ENCODE measurements at places on chromosomes 7 and 10.
A peak's percentile ranks its signal among the peaks of the same experiment; 100 is the strongest.

GRCh38 chr10:128211064-128211504 is 84.9 kb upstream of the MKI67 start:
- DNase-seq: no peak

- DNase-seq: no peak
Measured at GRCh38 chr10:95312986-95313495, 22.2 kb upstream of the PDLIM1 start.

GRCh38 chr10:12448729-12449391 is 99.5 kb downstream of the CAMK1D start:
- peak; percentile 48 for DNase-seq

DNA sequence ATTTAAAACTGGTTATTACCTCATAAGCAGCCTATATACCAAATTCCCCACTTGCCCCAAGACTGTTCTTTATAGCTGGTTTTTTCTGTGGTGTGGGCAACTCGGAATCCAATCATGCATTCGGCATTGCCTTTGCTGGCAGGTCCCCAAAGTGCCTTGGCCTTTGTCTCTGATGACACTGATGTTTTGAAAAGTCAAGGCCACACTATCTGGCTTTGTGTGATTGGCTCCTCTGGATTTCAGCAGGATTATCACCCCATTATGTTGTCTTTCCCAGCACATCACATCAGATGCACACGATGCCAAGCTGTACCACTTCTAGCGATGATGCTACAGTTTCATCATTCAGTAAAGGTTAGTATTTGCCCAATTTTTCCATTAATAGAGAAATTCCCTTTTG is 97.7 kb downstream of the USP6NL start:
- no peak for DNase-seq

- DNase-seq: no peak
Measured at GRCh38 chr7:1459920-1460820, 900 bp upstream of the MICALL2 start.

DNA sequence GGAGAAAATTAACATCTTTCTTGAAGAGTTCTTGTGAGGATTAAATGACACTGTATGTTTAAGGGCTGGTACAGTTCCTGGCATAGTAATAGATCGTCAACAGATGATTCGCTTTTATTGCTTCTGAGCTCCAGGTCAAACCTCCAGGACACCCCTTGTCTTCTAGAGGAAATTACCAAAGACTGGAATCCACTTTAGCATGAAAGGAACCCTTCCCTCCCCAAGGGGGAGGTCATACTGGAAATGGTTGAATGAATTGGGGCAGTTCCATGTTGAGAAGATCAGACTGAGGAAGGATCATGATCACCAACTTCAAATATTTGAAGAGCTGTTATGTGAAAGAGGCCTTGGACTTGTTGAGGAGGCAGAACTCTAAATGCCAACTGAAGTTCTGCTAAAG is 8.9 kb downstream of the NFE2L3 start:
- no peak for DNase-seq

- peak; percentile 49 for DNase-seq
Measured at GRCh38 chr7:148941598-148942275, 57.6 kb upstream of the EZH2 start.

DNA sequence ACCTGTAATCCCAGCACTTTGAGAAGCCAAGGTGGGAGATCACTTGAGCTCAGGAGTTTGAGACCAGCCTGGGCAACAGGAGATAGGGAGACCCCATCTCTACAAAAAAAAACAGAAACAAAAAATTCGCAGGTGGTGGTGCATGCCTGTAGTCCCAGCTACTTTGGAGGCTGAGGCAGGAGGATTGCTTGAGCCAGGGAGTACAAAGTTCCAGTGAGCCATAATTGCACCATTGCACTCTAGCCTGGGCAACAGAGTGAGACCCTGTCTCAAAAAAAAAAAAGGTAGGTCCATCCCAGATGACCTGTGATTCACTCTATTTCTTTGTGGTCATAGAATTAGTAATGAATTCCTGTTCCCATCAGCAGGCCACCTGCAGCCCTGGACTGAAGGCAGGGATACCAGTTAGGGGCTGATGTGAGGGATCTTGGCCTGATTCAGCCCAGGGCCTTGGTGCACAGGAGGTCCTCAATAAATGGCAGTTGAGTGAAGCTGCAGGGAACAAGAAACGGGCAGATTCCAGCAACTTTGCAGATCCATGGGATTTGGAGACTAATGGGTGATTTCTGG is at the start of gene MYH16:
Gene MYH16, plus strand, starts transcription at position 364 of the 570 bp plus-strand sequence.
- no peak for DNase-seq

GRCh38 chr10:28012990-28013515 is 14.2 kb upstream of the ODAD2 start:
- DNase-seq: no peak

DNA sequence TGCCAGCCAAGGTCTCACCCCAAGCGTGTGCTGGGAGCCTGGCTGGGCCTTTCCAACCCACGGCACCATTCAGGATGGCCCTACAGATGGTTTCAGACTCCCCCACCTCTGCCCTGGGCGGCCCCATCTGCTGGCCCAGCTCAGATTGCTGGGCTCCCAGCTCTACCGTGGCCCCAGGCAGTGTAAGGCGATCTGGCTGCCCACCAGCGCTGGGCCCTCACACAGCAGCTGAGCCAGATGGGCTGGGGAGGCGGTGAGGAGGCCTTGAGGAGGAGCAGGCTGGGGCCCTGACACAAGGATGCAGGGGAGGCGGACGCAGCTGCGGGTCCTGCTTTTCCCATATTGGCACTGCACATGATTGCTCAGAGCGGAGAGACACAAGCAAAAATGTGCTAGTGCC is 162.8 kb downstream of the NRF1 start:
- no peak for DNase-seq

- no peak for DNase-seq
Measured at GRCh38 chr7:1930381-1931065, 260.4 kb downstream of the ELFN1 start.

DNA sequence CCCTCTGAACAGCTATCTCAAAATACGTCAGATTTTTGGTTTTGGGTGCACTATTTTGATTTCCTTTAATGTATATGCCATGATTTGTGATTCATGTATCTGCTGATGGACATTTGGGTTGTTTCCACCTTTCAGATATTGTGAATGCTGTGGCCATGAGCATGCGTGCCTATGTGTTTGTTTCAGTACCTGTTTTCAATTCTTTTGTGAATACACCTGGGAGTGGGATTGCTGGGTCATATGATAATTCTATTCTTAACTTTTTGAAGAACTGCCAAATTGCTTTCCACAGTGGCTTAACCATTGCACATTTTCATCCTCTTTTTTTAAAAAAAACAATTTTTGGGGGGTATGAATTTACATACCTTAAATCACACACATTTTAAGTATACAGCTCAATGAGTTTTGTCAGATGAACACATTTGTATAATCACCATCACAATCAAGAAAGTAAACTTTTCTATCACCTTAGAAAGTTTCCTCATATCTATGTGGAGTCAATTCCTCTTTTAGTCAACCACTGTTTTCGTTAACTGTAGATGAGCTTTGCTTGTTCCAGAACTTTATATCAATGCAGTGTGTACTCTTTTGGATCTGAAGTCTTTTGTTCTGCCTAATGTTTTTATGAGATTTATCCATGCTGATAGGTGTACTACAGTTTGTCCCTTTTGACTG is 36.9 kb downstream of the CYP26A1 start:
- DNase-seq: no peak

- no peak for DNase-seq
Measured at GRCh38 chr10:84903320-84903719, 574.9 kb downstream of the CCSER2 start.

DNA sequence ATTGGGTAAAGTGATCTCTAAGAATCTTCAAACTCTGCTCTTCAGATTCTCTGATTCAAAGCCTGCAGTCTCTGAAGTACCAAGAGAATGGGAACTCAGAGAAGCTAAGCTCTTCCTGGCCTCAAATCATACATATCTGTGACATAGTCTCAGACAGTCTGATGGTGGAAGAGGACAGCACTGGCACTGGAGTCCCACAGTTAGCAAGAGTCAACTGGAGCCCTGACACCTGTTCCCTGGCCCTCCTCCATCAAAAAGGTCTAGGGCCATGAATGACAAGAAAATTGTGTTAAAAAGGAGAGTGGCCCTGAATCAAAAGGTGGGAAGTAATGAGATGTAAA is 37.7 kb downstream of the PRSS2 start:
- no peak for DNase-seq

DNA sequence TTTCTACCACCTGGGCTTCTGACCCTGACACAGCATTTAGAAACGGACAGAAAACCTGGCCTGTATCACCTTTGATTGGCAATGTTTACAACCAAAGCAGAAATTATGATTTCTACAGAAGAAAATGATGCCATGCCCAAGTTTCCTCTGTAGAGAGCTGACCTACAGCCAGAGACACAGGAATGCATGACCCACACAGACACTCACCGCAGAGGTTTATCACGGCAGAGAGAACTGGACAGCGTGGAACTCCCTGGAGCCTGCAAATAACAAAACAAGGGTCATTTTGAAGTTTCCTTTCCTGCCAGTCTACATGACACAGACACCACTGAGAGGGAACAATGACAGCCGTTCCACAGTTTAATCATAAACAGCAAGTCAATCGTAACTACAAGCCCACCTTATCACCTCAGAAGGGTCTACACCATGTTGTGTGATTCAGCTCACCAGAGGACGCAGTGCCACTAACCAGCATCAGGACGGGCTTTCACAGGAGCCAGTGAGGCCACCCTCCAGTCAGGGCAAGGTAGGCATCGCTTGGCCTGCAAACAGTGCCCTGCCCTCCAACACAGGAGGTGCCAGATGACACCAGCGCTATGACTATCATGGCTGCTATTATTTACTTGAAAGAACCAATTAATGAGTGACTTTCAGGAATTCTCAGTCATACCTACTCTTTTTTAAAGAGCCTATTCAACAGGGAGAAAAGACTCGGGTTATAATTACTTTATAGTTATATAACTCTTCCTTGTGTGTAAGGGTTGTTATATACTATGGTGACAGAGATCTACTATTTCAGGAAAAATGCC is 139.9 kb downstream of the TNS3 start:
- DNase-seq: no peak

- DNase-seq: no peak
Measured at GRCh38 chr7:113331155-113331898, 213.0 kb upstream of the SMIM30 start.

GRCh38 chr10:33917069-33917780 is 582.8 kb upstream of the NRP1 start:
- no peak for DNase-seq

GRCh38 chr7:15602236-15602635 is 40.4 kb upstream of the AGMO start:
- no peak for DNase-seq

DNA sequence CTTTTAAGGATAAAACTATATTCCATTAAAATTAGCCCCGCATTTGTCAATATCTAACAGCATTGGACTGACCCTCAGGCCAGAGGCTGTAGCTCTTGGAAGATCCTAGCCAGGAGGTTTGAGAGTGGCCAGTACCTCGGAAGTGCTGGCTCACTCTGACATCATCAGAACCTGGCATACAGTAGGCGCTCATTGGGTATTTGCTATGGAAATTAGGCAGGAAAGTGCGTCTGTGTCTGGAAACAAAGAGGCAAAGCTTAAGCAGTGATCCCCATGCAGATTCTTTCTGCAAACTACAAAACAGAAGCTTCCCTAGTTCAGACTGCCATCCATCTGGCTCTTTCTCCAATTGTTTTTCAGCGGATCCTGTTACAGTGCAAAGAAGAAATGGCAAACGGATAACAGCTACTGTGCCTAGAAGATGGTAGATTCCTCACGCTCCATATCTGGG is 1.7 kb upstream of the PRKCQ start:
- no peak for DNase-seq

DNA sequence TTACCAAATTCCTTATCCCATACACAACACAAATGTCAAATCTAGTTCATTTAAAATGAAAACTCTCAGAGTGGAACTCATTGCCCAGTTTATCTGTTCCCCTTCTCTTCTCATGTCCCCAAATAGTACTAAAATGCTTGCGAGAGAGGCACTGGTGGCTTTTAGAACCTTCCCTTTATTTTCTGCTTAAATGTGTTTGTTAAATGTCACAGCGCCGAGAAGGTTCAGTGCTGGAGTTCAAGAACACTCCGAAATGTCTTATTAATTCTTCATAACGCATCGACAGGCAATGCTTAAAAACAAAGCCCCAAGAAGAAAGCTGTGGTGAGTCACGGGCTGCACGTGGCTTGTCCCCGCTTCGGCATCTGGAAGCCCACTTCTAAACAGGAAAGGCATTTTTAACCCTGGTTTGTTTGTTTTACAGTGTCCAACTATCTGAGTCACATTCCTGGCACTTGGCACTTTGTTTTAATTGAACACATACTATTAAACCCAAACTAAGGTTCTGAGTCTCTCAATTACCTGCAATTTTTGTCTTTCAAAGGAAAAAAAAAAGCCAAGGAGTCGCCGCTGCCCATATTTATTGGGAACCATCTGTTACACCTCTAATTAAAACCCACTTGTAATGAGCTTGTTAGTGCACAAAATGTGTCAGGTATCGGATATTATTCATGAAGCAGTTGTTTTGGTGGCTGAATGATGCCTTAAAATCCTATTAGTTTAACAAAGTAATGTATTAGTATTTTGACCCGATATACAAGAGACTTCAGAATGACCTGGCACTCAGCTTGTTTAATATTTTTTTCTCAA is 49.9 kb upstream of the MGMT start:
- DNase-seq: no peak

DNA sequence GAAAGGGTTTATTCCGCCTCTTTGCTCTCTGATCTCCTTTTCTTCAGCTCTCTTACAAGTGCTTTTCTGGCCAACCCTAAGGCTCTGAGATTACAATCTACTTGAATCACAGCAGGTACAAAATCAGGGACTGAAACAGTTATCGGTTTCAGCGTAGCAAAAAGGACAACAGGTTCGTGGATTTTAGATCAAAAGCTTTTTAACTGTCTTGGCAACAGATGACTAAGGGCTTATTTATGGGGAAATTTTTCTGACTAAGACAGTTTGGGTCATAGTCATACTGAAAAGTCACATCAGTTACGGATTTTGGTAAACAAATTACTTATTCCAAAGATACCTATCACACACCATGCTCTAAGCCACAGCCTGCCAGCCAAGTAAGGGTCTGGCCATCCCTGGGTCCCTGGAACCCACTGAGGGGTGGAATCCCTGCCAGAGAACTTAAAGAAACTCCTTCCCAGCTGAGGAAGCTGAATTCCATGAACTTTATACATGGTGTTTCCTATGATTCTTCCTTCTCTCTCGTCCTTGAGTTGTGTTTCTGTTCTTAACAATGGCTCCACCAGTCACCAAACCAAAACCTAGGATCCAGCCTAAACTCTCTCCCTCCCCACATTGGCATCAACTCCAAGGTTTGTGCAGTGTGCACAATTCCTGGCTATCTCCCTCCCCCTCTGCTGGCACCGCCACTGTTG is 169.3 kb downstream of the FAM107B start:
- no peak for DNase-seq

DNA sequence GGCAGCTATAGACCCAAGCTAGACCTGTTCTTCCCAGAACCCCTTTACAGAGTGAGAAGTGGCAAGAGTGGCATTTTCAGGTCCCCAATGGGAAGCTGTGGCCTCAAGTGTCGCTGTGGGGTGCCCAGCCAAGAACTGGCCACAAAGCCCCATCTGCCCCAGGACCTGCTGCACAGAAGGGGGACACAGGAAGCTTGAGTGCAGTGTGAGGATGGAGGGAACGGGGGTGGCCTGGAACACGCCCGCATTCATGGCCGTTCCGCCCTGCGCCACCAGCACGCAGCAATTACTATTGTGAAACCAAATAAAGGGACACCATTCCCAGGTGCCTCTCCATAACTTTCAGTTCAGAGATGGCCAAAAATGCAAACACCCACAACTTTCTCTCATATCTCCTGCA is 237.6 kb upstream of the TCERG1L start:
- DNase-seq: no peak

GRCh38 chr7:38558761-38559345 is 72.3 kb downstream of the AMPH start:
- no peak for DNase-seq

GRCh38 chr10:70917226-70917625 is 28.9 kb upstream of the PCBD1 start:
- DNase-seq: no peak

All from stimulated activated CD4-positive, alpha-beta T cell treated with anti-CD3 and anti-CD28 coated beads, Interleukin-12 subunit alpha, Interleukin-12 subunit beta, amount 100 ng/mL, for 4 hours (primary cell).